Upper lobe of right lung (tissue), 1 donor: ENCODE measurements at places on chromosomes 7 and 10.
A peak's percentile ranks its signal among the peaks of the same experiment; 100 is the strongest.

DNA sequence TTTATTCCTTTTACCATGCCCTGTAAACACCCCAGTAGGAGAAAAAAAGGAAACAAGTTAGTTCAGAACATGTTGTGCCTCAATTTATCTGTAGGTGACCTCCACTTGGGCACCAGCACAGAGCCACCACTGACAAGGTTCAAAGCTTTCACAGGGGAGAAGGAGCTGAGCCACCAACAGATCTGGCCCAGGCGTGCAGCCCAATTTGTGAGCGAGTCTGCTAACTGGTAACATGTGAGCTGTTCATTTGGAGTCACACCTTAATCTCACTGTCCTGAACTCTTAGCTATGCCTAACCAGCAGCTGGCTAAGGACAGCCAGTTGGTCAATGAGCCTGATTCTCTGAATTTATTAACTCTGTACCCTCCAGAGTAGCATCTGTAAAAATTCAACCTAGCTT is 78.4 kb upstream of the CAMK2B start:
- H3K4me1 ChIP-seq, result no peaks in the 10 kb centered on the region
- DNase-seq, result no peak
- no peak overlapping the region for H3K4me3 ChIP-seq
- H3K36me3 ChIP-seq, result peaks cover 32% of the 10 kb centered on the region
- no peaks in the 10 kb centered on the region for H3K27me3 ChIP-seq

- no peaks in the 10 kb centered on the region for H3K27me3 ChIP-seq
- H3K27ac ChIP-seq, result no peak overlapping the region
- no peaks in the 10 kb centered on the region for H3K36me3 ChIP-seq
Measured at GRCh38 chr10:125521721-125522680, 161.0 kb downstream of the TEX36 start.

DNA sequence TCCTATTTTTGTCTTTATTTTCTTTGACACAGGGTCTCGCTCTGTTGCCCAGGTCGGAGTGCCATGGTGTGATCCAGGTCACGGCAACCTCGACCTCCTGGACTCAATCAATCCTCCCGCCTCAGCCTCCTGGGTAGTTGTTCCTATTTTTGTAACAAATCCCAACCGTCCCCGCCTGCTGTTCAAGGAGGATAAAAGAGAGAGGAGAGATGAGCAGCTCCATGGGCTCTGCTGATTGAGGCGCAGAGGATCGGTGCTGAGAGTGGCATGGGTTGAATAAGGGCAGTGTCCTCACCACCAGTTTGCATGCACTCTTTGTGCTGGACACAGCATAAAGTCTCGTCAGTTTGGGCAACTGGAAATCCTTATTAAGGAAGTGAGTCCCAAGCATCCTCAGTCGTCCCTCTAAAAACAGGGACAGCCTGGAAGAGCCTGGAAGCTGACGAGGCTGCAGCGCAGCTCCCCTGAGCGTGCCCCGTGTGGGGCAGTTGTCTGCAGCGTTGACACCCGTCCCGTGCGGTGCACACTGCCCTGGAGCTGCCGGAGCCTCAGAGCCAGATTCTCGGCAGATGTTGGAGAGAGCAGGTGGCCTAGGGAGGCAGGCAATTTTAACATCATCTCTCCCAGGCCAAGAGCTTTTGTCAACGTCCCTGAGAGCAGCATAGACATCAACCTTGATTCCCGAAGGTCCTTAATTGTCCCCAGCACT is 404.2 kb upstream of the RNF32 start:
- H3K27me3 ChIP-seq, result no peaks in the 10 kb centered on the region
- no peak overlapping the region for H3K4me3 ChIP-seq
- DNase-seq, result no peak
- no peaks in the 10 kb centered on the region for H3K36me3 ChIP-seq
- H3K4me1 ChIP-seq, result no peaks in the 10 kb centered on the region
- H3K27ac ChIP-seq, result no peak overlapping the region

GRCh38 chr10:31368724-31369123 is 49.7 kb downstream of the ZEB1 start:
- no peaks in the 10 kb centered on the region for H3K27me3 ChIP-seq
- no peak overlapping the region for H3K4me3 ChIP-seq
- no peaks in the 10 kb centered on the region for H3K4me1 ChIP-seq
- H3K36me3 ChIP-seq, result no peaks in the 10 kb centered on the region
- H3K27ac ChIP-seq, result no peak overlapping the region

DNA sequence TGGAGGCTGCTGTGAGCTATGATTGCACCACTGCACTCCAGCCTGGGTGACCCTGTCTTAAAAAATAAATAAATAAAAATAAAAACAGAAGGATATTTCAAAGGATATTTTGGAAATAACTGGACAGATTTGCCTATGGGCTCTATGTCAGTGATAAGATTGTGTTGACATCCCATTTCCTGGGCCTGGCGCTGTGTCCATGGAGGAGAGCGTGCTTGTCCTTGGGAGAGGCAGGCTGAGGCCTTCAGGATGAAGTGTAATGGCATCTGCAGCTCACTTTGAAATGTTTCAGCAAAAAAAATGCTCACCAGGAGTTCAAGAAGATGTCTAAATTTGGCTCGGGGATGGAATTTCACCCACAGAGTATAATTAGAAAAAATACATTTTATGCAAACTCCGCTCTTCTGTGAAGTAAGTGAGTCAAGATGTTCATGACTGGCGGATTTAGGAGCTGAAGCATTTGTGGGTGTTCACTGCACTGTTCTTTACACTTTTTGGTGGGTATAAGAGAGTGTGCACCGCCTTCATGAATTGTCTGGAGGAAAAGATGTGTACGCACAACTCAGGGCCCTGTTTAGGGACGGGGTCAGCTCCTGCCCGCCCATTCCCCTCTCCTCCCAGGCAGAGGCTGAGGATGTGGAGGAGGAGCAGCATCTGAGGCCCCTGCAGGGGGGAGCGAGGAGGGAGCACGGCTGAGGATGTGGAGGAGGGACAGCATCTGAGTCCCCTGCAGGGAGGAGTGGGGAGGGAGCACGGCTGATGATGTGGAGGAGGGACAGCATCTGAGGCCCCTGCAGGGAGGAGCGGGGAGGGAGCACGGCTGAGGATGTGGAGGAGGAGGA is 18.5 kb upstream of the FOXL3 start:
- H3K27ac ChIP-seq, result no peak overlapping the region
- no peak overlapping the region for H3K4me3 ChIP-seq
- no peaks in the 10 kb centered on the region for H3K36me3 ChIP-seq
- H3K27me3 ChIP-seq, result no peaks in the 10 kb centered on the region
- DNase-seq, result no peak

DNA sequence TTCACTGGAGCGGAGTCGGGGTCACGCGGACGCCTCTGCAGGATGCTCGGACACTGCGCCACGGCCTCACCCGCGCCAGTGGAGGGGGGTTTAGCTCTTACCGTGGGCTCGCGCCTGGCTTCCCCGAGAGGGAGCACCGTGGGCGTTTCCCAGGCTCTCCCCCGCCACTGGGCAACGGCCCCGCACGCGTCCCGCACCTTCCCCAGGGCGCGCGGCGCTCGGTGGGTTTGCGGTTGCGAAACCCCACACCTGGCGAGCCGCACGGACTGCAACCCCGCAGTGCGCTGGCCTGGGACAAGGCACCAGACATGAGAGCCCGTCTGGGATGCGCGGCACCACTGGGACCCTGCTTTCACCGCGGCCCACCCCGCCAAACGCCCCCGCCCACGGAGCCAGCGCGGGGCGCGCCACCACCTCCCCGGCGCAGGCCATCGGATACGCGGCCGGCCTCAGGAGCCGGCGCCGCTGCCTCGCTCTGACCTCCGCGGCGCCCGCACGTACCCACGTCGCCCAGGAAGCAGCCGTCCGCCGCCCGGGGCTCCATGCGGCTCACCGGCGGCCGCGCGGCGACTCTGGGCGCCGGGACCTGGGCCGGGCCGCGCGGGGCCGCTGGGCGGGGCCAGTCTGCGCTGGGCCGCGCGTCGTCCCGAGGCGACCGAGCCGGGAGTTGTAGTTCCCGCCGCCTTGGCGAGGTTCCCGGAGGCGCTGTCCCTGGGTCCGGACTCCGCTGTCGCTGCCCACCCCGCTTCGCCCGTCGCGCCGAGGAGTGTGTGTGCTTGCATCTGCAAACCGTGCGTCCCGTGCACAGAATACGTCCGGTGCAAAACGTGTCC is at the start of gene ASB13:
ASB13 (minus strand) TSS at position 588 of the 833 bp plus-strand sequence; CDS start at position 544, 44 bp downstream.
- peak within 1 kb of the TSS; percentile 79 for H3K4me3 ChIP-seq
- peak within 1 kb of the TSS; percentile 81 for H3K27ac ChIP-seq
- DNase-seq, result peak; percentile 89
- H3K27me3 ChIP-seq, result no peaks in the 10 kb centered on the region

DNA sequence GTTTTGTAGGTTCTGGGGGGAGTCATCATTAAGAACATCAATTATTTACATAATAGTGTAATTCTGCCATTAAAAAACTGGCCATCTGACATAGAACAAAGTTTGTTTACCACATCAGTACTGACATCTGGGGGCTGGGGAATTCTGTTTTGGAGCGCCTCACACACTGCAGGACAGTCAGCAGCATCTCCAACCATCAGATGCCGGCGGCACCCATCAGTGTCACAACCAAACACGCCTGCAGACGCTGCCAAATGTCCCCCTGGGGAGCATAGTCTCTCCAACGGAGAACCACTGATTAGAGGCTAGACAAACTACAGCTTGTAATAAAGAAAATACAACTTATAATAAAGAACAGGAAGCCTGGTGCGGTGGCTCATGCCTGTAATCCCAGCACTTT is 26.0 kb downstream of the GNA12 start:
- no peak for DNase-seq
- H3K4me3 ChIP-seq, result no peak overlapping the region
- H3K4me1 ChIP-seq, result peaks cover 58% of the 10 kb centered on the region
- no peaks in the 10 kb centered on the region for H3K27me3 ChIP-seq
- no peak overlapping the region for H3K27ac ChIP-seq
- H3K36me3 ChIP-seq, result no peaks in the 10 kb centered on the region

DNA sequence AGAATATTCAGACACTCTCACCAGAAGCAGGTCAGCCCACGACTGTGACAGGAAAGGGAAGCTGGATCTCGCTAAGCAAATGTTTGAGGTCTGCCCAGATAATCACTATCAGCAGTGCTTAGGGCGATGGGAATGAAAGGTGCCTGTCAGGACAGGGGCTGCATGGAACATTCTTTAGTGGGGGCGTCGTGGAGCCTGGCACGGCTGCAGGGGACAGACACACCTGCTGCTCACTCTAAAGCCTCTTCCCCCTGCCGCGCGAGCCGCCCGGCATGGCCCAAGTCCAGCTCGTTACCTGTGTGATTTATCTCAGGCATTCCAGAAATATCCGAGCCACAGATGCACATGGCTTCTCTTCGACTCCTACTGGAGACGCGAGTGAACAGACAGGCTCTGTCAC is 235.5 kb downstream of the GLRX3 start:
- H3K27ac ChIP-seq, result no peak overlapping the region
- DNase-seq, result peak; percentile 32
- H3K36me3 ChIP-seq, result no peaks in the 10 kb centered on the region
